ENCODE measurements at places on chromosomes 11 and 22. TPM values are rescaled to one million over a fixed set of nuclear protein-coding genes. Genes with fewer than 3 reads are reported as not detected.

DUSP8 gene
- total RNA-seq = 27.0 TPM

DNA sequence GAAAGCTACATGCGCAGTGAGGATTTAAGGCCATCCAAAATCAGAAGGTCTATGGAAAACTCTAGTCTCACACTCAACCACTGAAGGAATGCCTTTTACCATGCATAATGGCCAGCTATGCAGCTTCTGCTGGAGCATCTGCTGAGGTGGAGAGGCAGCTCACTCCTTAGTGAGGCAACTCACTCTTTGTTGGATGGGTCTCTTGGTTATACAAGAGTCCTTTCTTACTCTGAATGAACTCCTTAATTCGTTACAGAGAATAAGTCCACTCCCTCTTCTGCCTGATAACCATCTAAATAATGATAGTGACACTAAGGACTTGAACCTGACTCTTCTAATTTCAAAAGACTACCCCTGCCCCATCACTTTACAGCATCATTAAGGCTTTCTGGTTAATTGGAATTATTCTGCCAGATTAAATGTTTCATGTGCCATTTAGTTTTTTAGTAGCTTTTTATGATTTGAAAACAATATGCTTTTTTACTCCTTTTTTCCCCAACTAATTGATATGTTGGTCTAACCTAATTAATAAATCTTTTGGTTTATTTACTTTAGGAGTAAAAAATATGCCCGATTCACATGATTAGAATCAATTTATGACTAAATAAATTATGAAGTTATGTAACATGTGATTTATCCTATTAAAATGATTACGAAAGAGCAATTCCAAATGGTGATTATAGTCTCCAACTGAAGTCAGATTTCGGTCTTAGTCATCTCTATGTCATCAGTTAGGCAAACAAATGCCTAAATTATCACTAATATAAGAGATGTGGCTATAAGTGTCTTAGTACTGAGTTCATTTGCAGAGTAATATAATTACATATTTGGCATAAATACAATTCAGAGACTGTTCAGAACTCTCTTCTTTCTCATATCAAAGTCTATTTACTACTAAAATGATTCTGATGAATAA, 286.7 kb upstream of the CCDC90B start:
- no peaks in the 10 kb centered on the region for H3K4me1 ChIP-seq
- H3K27me3 ChIP-seq = no peaks in the 10 kb centered on the region
- DNase-seq = no peak
- H3K4me3 ChIP-seq = no peak overlapping the region
- H3K27ac ChIP-seq = no peak overlapping the region

GRCh38 chr22:25362215-25362882, 142.9 kb downstream of the CRYBB2 start:
- H3K4me1 ChIP-seq = peaks cover 4% of the 10 kb centered on the region
- H3K27ac ChIP-seq = no peak overlapping the region
- H3K27me3 ChIP-seq = no peaks in the 10 kb centered on the region
- H3K36me3 ChIP-seq = peaks cover 17% of the 10 kb centered on the region
- DNase-seq = peak; percentile 78

GRCh38 chr22:29073618-29074275, 912 bp downstream of the KREMEN1 start:
- peaks cover 14% of the 10 kb centered on the region for H3K4me1 ChIP-seq
- DNase-seq = peak; percentile 70
- H3K4me3 ChIP-seq = peak overlapping the region; percentile 72
- H3K27me3 ChIP-seq = no peaks in the 10 kb centered on the region
- peak overlapping the region; percentile 27 for H3K27ac ChIP-seq

TRPC6 gene
- total RNA-seq = 4.8 TPM

DNA sequence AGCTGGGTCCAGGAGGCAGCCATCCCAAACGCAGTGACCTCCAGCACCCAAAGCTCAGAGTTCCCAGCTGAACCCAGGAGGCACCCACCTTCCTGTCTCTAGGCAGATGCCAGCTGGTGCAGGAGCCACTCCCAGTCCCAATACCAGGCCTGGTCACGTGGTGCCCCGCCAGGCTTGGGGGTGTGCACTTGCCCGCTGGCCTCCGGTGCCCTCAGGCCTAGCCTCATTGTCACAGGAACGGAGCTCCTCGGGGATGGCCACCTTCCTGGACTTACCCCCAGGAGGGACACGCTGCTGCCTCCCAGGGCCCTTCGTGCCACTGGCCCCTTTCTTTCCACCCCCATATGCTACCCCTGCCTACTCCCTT, 4.6 kb downstream of the BID start:
- H3K4me1 ChIP-seq = peaks cover 5% of the 10 kb centered on the region
- no peaks in the 10 kb centered on the region for H3K27me3 ChIP-seq
- no peak overlapping the region for H3K4me3 ChIP-seq
- no peak overlapping the region for H3K27ac ChIP-seq

DNA sequence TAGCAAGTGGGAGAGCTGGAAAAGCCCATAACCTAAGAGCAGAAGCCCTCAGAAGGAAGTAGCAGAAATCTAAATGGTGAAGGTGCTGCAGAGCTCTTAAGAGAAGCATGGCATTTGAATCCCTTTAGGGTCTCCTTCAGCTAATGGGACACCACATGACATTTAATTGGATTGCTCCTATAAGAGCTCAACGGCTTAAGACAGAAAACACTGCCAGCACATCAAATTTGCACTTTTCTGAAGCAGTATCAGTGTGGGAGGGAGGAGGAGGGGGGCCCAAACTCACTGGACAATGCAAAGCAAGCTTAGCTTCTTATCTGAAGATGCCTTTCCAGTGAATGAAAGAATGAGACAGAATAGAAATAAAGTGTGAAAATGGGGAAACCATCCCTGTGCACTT, 287.9 kb upstream of the MTNR1B start:
- H3K4me3 ChIP-seq = no peak overlapping the region
- no peak for DNase-seq
- H3K36me3 ChIP-seq = no peaks in the 10 kb centered on the region
- no peaks in the 10 kb centered on the region for H3K4me1 ChIP-seq

GRCh38 chr11:121497176-121497998, 44.6 kb upstream of the SORL1-AS1 start:
- no peaks in the 10 kb centered on the region for H3K4me1 ChIP-seq
- DNase-seq = no peak
- H3K36me3 ChIP-seq = no peaks in the 10 kb centered on the region
- no peak overlapping the region for H3K27ac ChIP-seq
- no peaks in the 10 kb centered on the region for H3K27me3 ChIP-seq
- no peak overlapping the region for H3K4me3 ChIP-seq

- no peak overlapping the region for H3K4me3 ChIP-seq
- no peaks in the 10 kb centered on the region for H3K36me3 ChIP-seq
- H3K27me3 ChIP-seq = no peaks in the 10 kb centered on the region
These were observed 26.4 kb downstream of the BMAL1 start for GRCh38 chr11:13303668-13304649.

- H3K4me1 ChIP-seq = peaks cover 27% of the 10 kb centered on the region
- no peaks in the 10 kb centered on the region for H3K36me3 ChIP-seq
- no peaks in the 10 kb centered on the region for H3K27me3 ChIP-seq
- H3K4me3 ChIP-seq = no peak overlapping the region
These were observed 2.4 kb upstream of the RANGAP1 start for GRCh38 chr22:41288245-41288946.

GRCh38 chr22:40094485-40094884, 83.2 kb upstream of the TNRC6B start:
- DNase-seq = no peak
- no peak overlapping the region for H3K27ac ChIP-seq
- no peak overlapping the region for H3K4me3 ChIP-seq
- H3K27me3 ChIP-seq = no peaks in the 10 kb centered on the region

DNA sequence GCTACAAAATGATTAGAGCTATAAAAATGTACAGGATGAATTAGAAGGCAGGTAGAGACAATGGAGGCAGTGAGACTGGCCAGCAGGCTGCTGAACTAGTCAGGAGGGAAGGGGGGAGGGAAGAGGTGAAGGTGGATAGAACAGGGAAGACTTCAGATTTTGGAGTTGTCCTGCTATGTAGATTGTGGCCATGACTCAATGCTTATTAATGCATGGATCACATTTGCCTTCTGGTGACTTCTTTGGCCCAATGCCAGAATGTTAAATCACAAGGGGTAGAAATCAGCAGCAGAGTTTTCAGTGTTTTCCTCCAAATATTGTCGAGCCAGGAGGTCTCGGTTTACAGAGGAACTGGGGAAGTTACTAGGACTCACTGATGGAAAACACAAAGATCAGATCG, 346.6 kb downstream of the AASDHPPT start:
- no peaks in the 10 kb centered on the region for H3K36me3 ChIP-seq
- no peak overlapping the region for H3K4me3 ChIP-seq
- no peak overlapping the region for H3K27ac ChIP-seq
- no peaks in the 10 kb centered on the region for H3K4me1 ChIP-seq
- H3K27me3 ChIP-seq = no peaks in the 10 kb centered on the region
- DNase-seq = no peak

VPREB1 gene
- not detected for total RNA-seq

ARHGAP20 gene
- 4.9 TPM for total RNA-seq

GRCh38 chr11:110587972-110588371, 124.3 kb downstream of the ARHGAP20 start:
- H3K27me3 ChIP-seq = no peaks in the 10 kb centered on the region
- DNase-seq = no peak
- H3K4me1 ChIP-seq = no peaks in the 10 kb centered on the region
- peaks cover 6% of the 10 kb centered on the region for H3K36me3 ChIP-seq

DNA sequence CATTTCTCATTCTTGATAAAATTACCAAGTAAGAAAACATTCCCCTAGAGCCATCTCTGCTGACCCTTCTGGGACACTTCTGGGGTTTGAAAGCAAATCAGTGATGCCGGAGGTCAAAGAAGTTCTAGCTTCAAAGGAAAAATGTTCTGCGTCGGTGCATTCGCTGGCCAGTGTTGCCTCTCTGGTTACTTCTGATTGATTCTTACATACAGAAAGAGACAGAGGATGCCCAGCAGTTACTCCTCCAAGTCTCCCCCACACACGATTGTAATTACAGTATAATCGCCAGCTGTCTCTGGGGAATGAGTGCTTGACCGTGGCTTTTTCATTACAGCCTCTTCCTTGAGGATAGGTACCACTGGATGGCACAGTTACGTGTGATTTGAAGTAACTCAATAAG, 150.9 kb downstream of the SNX19 start:
- H3K27me3 ChIP-seq = no peaks in the 10 kb centered on the region
- no peak overlapping the region for H3K4me3 ChIP-seq
- DNase-seq = no peak

DEFB131B gene
- total RNA-seq = not detected

- peak overlapping the region; percentile 19 for H3K27ac ChIP-seq
- H3K4me3 ChIP-seq = no peak overlapping the region
- H3K36me3 ChIP-seq = no peaks in the 10 kb centered on the region
- H3K27me3 ChIP-seq = no peaks in the 10 kb centered on the region
- no peaks in the 10 kb centered on the region for H3K4me1 ChIP-seq
- DNase-seq = no peak
These were observed 48.6 kb upstream of the RBFOX2 start for GRCh38 chr22:36077271-36077670.

- no peaks in the 10 kb centered on the region for H3K36me3 ChIP-seq
- H3K4me1 ChIP-seq = peaks cover 5% of the 10 kb centered on the region
- peak within 1 kb of the TSS; percentile 85 for H3K4me3 ChIP-seq
- peak within 1 kb of the TSS; percentile 64 for H3K27ac ChIP-seq
- H3K27me3 ChIP-seq = no peaks in the 10 kb centered on the region
These were observed at the start of gene AQP11 for GRCh38 chr11:77589521-77590193. Gene AQP11, plus strand, starts transcription at chr11:77589953. Its CDS starts 40 bp downstream, at chr11:77589993.

GRCh38 chr22:30423301-30423958, 2.1 kb upstream of the MTFP1 start:
- H3K36me3 ChIP-seq = peaks cover 8% of the 10 kb centered on the region
- H3K4me1 ChIP-seq = peaks cover 35% of the 10 kb centered on the region
- H3K27me3 ChIP-seq = no peaks in the 10 kb centered on the region
- H3K4me3 ChIP-seq = peak overlapping the region; percentile 86
- H3K27ac ChIP-seq = peak overlapping the region; percentile 98

DNA sequence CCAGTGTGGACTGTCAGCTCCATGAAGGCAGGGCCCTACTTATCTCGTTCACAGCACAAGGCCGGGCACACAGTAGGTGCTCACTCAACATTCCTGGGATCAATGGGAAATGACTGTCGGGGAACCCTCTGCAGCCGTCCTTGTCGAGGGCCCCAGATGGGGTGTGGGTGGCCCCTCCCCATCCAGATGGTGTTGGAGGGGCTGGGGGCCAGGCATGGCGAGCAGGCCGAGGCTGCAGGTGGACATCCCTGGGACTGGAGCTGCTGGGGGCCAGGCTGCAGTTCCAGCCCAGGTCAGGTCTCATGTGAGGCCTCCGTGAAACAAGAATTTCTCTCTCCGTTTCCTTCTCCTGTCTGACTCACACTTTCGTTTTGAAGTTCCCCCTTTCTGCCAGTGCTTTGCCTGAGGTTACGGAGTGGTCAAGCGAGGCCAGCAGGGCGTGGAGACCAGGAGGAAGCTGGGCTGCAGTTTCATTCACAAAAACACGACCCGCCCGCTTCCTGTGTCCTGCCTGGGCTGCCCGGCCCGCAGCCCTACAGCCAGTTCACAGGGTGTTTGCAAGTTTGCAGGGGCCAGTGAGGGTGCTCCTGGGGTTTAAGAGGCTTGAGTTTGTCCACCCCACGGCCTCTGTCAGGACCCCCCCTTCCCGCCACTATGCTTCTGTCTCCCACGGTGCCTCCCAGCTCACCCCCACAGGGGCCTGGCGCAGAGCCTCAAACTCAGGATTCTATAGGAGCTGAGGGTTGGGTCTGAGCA, 4.5 kb downstream of the MYEOV start:
- no peaks in the 10 kb centered on the region for H3K36me3 ChIP-seq
- peaks cover 27% of the 10 kb centered on the region for H3K4me1 ChIP-seq
- H3K4me3 ChIP-seq = peak overlapping the region; percentile 39
- H3K27me3 ChIP-seq = no peaks in the 10 kb centered on the region

DNA sequence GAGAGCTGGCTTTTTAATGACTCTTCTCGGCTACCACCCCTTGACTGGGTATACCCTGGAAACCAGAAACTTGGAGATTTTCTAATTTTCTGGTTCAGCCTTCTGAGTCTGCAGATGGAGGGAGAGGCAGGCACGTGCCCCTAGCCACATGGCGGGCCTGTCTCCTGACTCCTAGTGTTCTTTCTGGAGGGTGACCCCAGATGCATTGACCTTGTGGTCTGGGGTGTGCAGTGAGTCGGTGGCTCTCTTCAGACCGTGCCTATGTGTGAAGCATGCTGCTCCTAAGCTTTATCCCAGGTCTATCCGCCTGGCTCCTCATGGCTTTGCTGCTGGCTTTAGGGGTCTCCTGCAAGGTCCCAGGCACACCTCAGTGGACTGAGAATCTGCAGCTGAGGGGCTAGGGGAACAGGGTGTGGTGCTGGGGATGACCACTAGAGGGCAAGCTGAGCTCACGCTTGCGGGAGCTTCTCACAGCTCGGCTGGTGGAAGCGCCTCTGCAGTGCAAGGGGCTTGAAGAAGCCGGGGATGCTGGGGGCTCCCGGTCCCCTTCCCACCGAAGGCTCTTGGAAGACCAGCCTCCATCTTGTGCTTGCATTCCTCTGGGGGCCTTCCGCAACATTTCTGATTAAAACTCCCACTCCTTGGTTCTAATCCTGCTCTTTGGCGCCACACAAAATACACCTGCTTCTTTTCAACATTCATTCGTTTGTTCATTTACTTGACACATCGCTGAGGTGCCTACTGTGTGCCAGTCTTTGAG, 51.8 kb downstream of the OTOG start:
- no peaks in the 10 kb centered on the region for H3K36me3 ChIP-seq
- DNase-seq = peak; percentile 75
- no peaks in the 10 kb centered on the region for H3K4me1 ChIP-seq
- H3K27ac ChIP-seq = no peak overlapping the region
- no peaks in the 10 kb centered on the region for H3K27me3 ChIP-seq
- H3K4me3 ChIP-seq = no peak overlapping the region

- no peak for DNase-seq
- H3K4me3 ChIP-seq = peak overlapping the region; percentile 5
- no peaks in the 10 kb centered on the region for H3K27me3 ChIP-seq
- H3K4me1 ChIP-seq = peaks cover 15% of the 10 kb centered on the region
These were observed 3.1 kb upstream of the ARHGEF12 start for GRCh38 chr11:120332822-120333716.

Data from ascending aorta (tissue), 2 donors.